NCI-H2171 treated with DMSO at 0.1 percent for 48 hours (cell line): ENCODE measurements at places on chromosomes 6 and 20.

- peak; percentile 99 for DNase-seq
Observed at GRCh38 chr20:24872291-24873024, 76.6 kb upstream of the CST7 start.

GRCh38 chr6:4957521-4958231 is 46.2 kb downstream of the RPP40 start:
- DNase-seq = no peak

- DNase-seq = peak; percentile 58
Observed at GRCh38 chr20:10665027-10665561, 8.7 kb downstream of the JAG1 start.

- no peak for DNase-seq
Observed at GRCh38 chr6:93238632-93239031, 180.7 kb downstream of the EPHA7 start.

DNA sequence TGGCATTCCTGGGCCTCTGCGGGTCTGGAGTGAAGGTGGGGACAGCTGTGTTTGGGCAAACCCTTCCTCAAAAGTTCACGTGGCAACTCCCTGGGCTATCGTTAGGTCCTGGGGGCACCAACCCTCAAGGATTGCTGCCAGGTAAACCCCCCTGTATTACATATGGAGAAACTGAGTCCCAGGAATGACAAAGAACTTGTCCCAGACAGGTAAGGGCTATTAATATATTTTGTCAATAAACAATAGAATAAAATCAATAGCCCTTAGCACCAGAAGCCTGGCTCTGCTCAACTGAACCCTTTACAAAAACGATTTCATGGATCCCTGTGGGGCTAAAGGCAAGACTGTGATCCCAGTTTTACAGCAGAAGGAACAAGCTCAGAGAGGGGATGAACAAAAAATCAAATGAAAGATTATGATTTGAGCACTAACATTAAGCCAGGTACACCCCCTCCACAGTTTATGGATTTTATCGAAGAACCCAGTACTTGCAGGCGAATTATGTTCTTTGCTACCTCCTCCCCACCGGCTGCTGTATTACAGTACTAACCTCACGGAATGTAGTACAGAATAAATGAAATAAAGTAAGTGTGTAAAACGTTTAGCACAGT is 2.7 kb downstream of the ID1 start:
- peak; percentile 89 for DNase-seq

DNA sequence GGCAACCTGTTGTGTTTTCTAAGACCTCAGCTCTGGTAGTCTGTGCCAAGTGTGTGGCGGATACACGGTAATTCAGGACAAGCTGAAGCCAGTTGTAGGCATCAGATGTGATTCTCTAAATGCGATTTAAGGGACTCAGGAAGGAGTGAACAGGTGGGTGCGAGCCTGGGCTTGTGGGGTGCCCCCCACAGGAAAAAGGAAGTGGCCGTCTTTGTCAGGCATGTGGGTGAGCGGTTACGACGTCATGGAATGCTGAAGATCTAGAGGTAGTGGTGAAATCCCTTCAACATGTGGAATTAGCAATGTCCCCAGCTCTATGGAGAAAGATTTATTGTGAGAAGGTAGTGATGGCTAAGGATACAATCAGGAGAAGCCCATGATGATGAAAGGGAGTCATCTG is 95.1 kb upstream of the EXOC2 start:
- no peak for DNase-seq

DNA sequence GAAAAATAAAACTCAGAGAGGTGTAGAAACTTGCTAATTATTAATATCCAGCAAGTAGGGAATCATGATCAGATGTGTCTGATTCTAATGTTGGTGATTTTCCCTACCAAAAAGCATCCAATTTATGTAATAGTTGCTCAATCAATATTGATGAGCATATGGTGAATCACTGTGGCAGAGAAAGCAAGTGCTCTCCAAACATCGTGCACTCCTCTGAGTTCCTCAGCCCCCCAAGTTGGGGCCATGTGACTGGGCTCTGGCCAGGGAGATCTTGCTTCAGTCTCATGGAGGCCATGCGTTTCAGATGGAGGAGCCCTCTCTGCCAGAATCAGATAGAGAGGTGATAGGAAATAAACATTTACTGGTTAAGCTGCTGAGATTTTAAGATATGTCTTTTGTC is 133.2 kb upstream of the LY86 start:
- no peak for DNase-seq

GRCh38 chr6:84639396-84639795 is 125.0 kb downstream of the TBX18 start:
- no peak for DNase-seq

DNA sequence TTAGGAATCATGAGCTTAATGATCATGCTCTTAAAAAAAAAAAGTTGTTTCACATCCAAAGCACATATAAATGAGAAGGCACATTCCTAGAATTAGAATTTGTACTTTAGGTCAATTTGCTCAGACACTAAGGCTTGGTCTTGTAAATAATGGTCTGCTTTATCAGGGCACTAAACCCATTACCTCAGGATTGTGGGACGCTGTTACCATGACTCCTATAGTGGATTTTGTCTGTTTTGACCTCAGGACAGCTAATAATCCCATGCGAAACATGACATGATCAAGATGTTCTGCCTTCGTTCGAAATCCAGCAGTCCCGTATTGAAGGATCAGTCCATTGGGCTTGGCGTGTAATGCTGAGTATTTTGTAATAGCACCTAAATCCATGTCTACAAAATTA is 2.4 kb downstream of the PGM3 start:
- DNase-seq = no peak

- no peak for DNase-seq
Observed at GRCh38 chr6:37239526-37239925, 18.0 kb upstream of the TBC1D22B start.

GRCh38 chr20:22910287-22910852 is 124.7 kb upstream of the SSTR4 start:
- no peak for DNase-seq

DNA sequence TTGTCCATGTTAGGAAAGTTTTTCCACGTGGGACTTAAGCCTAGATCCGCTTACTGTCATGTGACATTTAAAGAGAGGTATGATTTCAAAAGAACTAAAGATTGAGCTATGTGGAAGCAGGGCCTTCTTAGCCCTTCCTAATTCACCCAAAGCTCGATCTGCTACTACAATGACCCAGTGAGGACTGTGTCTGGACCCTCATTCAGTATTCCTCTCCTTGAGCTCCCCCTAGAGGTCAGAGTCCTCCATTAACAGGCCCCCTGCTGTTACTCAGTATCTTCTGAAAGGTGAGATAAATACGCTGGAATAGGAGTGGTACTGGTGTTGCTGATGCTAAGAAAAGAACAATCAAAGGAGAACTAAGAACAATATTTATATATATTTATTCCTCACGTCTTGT is 414.0 kb downstream of the GJA1 start:
- DNase-seq = peak; percentile 31

DNA sequence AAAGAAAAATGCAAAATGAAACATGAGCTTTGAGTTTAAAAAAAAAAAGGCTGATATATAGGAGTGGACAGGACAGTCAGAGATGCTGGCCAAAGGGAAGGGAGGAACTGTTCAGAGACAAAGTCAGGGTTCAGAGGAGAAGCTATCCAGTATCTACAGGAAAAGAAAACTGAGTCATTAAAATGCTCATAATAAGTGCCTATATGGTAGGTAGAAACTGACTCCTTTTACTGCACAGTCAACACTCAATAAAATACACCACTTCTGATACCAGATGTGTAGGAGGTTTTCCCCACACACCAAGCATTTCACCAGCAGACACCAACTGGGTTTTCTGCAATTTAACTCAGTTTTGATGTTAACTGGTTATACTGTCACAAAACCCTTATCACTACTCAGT is 32.9 kb downstream of the FRK start:
- no peak for DNase-seq

DNA sequence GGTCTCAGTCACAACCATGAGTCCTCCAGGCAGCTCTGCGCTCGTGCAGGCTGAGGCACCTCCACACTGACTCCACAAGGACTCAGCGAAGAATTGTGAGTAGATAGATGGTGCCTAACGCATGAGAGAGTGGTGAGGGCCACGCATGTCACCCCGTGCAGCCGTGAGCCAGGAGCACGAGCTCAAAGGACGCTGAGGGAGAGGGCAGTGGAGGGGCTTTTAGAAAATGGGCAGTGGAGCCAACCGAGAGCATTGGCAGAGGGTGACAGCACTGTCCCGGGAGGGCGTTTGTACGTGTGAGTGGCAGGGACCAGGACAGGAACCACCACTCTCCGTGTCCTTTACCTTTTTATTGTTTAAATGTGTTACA is 105.6 kb downstream of the PSMB1 start:
- DNase-seq = no peak

DNA sequence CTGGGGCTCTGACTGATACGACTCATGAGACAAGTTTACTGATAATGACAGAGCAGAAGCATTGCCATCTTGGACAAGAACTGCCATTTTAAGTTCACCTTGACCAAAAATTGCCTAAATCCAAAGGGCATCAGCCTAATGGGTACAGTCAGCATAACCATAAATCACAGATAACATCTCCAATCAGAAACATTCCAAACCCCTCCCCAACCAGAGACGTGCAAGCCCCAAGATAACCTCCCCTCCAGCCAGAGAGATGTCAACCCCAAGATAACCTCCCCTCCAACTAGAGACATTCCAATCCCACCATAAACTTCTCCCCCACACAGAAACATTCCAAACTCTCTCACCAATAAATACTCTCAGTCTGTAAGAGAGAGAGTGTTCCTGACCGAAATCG is 10.5 kb downstream of the GPLD1 start:
- no peak for DNase-seq
